ENCODE measurements at places on chromosomes 5 and 9.

GRCh38 chr5:178386336-178386931 lies 153.8 kb upstream of the PHYKPL start:
- DNase-seq = no peak

DNA sequence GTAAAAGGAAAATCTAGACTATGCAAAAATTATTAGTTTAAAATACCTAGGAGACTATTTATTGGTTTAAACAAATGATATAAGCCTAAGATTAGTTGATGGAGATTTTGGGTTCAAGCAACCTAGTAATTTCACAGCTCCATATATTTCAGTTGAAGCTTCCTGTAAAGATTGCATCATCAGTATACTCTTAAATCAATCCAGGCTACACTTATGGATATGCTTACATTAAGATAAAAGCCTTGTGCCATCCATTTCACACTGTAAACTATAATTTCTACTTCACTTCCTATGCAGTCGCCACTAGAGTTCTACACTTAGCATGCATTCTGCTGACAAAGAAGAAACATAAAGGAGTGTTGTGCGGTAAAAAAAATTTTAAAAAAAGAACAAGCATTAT lies 7.3 kb upstream of the LIX1 start:
- no peak for DNase-seq

GRCh38 chr5:119397518-119398380 lies 41.9 kb downstream of the TNFAIP8 start:
- DNase-seq = peak; percentile 55

GRCh38 chr5:37838933-37839341 lies 904 bp downstream of the GDNF start:
- DNase-seq = no peak

GRCh38 chr9:75855509-75855908 lies 35.0 kb upstream of the PCSK5 start:
- DNase-seq = no peak

DNA sequence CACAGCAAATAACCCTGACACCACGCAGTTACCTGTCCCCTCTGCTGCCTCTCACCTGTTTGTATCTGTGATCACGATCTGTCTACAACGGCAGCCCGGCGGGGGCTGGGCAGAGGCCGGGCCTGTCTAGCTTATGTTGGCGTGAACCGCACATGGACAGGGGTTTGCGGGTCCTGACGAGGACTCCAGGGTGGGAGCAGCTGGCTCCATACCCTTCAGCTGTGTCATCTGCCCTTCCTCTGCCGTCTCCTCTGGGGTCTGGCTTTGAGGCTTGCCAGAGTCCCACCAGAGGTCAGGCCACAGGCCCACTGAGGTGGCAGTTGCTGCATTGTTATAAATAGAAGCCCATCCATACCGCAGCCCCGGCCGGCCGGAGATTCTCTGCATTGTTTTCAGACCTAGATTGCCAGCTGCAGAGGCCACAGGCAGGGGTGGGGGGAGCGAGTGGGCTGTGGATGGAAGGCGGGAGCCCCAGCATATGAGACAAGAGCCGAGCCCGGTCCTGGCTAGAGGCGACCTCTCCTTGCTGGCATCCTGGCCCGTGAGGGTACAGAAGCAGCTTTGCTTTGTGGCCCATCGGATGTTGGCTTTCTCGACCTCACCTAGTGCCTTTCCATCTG lies 37.8 kb downstream of the FAM78A start:
- no peak for DNase-seq

DNA sequence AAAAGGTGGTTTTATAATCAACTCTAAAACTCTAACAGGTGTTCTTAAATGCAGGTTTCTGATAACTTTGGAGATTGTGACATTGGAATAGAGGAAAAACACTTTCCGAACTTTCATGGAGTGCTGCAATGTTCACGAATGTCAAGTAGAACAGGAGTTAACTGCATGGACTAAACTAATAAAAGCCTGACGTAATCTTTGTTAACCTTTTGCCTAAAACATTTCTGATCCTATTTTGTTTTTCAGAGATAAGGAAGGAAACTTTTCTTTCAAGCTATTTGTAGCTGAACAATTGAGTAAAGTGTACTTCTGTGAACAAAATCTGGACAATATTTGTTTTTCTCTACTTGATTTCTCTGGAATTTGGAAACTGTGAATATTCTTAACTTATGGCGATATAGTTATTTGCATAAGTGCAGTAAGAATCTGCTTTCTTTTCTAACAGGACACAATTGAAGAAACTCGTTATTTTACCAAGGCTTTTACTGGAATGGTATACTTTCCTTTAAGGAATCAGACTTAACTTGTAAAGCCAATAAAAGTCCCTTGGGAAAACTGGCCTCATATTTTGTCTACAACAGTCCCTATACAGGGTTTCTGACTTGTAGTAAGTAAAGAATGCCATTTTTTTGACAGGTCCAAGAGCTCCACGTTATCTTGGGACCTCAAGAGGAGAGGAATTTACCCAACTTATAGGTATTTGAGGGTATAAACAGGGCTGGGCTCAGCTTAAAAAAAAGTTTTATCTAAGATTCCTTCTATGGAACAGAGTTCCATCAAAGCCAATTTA lies 154.7 kb downstream of the NXNL2 start:
- DNase-seq = no peak

- peak; percentile 48 for DNase-seq
These were observed 7.2 kb downstream of the HMGCS1 start for GRCh38 chr5:43305948-43306565.

DNA sequence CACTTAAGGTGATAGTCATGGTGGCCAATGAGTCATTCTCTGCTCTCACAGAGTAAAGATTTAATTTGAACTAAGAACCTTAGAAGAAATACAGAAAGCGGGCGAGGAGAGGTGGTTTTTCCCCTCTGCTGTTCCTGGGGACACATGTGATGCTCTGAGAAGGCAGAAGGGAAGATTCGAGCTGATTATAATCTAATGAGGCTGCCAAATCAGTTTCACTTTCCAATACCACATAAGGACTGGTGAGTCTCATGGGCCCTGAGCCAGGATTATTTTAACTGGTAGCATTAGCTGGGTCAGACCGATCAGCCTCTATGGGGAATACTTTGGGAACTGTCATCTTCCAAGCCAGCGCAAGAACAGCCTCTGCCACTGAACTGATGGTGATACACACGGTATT lies 116.5 kb downstream of the SLC1A3 start:
- no peak for DNase-seq

DNA sequence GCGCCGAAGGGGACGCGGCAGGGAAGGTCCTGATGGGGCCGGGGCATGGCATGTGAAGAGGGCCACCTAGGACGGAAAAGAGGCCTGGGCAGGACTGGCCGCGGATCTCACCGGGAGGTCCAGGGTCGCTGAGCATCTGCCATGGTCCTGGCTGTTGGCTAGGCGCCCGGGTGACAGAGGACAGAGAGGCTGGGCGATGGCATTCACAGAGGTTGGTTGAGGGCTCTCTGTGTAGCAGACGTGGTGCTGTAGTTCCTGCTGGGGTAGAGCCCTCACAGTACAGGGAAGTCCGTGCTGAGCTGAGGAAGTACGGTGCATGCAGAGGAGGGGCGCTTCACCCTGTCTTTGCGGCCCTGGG lies 427 bp downstream of the PCYOX1L start:
- DNase-seq = no peak

- peak; percentile 36 for DNase-seq
These were observed 186.3 kb downstream of the MARCHF11 start for GRCh38 chr5:15993334-15993733.

DNA sequence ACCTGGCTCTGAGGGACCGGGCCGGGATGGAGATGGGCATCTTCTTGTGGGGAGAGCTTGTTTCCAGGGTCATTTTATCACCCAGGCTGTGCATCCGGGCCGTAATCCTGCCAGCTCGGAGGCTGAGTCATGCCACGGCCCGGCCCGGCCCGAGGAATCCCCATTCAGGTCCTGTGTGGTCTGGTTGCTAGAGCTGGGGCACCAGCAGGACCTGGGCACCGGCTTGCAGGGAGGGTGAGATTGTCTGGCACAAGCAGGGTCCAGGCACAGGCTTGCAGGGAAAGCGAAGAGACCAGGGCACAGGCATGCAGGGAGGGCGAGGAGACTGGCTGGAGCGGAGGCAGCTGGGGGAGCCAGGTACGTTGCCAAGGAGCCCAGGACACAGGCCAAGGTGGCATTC lies 106.8 kb downstream of the RXRA start:
- no peak for DNase-seq

GRCh38 chr5:4627131-4627530 lies 513.0 kb upstream of the ADAMTS16 start:
- DNase-seq = no peak

DNA sequence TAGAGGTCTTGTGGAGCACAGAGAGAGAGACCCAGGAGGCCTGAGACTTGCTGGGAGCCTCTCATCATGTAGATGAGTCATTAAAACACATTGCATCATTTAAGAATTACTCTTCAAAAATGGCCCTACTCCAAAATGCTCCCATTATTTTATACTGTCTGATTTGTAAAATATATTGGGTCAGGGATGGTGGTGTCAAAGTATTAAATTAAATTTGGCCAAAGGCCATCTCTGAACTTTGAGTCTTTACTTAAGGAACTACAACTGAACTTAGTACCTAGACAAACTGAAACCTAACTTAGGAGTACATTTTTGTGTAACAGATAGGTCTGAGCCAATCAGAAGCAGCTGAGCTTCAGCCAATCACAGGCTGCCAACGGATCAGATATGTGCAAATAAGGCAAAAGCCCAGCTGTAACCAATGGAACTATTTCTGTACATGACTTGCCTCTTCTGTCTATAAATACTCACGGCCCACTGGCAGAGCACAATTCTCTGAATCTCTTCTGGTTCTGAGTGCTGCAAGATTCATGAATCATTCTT lies 657.2 kb downstream of the TLE1 start:
- peak; percentile 81 for DNase-seq

GRCh38 chr5:143154510-143155370 lies 248.7 kb downstream of the NR3C1 start:
- DNase-seq = no peak

DNA sequence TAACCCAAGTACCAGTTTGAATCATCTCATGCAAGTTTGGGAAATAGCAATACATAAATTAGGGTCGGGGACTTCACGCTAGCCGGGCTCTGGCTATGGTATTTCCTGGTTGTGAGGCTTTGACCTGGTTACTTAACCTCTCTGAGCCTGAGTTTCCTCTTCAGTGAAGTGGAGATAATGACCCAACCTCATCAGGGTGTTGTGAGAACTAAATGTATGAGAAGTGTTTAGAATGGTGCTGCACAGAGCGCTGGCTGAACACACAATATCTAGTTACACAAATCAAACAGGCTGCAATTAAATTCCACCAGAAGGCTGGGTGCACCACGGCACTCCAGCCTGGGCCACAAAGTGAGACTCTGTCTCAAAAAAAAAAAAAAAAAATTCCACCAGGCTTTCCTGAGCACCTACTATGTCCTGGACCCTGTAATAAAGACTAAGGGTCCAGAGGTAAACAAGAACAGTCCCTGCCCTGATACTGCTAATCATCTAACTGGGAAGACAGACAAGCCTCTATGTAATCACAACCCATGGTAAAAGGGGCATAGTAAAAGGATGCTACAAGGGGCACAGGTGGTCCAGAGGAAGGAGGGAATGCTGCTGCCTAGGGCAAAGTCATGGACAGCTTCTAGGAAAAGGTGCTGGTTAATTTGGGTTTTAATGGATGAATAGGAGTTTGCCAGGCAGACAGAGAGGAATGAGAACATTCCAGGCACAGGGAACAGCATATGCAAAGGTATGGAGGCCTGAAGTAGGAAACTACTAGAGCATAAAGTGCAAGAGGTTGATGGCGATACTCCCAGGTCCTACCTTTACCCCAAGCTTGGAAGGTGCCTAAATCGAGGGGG lies 27.7 kb downstream of the DUSP1 start:
- DNase-seq = no peak

- peak; percentile 50 for DNase-seq
These were observed 61.9 kb downstream of the GLIS3 start for GRCh38 chr9:4237748-4238511.

DNA sequence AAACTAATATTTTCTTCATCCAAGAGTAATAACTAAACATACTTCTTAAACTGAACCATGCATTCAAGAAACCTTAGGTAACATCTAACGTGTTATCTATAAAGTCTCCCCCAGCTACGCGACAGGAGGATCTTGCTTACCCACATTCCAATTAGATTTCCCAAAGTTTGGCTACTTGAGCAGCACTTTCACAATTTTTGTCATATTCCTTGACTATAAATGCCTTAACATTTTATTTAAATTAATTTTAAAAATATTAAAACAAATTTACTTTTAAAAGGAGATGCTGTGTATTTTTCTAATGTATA lies 25.3 kb upstream of the IFNE start:
- no peak for DNase-seq

GRCh38 chr9:137432687-137433348 lies 8.3 kb downstream of the ENTPD8 start:
- DNase-seq = no peak

GRCh38 chr5:131795879-131796792 lies 681 bp downstream of the FNIP1 start:
- peak; percentile 33 for DNase-seq

DNA sequence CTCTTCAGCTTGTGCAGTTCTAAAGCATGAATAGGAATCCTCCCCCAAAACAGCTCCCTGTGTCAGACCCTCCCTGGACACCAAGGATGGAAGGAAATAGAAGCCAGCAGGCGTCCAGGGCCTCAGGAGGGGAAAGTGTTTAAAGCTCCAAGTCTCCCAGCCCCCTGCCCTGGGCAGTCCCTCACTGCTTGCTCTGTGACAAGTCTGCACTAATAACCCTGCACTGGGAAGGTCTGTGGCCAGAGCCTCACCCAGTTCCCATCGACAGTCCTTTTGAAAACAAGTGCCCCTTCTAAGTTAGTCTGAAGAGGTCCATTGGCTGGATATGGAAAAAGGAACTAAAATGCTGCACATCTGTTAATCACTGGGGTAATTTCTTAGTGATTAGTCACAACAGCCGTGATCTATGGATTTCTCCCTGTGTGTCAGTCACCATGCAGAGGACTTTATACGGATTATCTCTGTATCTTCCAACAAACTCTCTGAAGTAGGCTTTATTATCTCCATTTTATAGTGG lies 195.3 kb downstream of the FBXL7 start:
- DNase-seq = no peak

GRCh38 chr5:180801596-180802324 lies 846 bp downstream of the MGAT1 start:
- no peak for DNase-seq

DNA sequence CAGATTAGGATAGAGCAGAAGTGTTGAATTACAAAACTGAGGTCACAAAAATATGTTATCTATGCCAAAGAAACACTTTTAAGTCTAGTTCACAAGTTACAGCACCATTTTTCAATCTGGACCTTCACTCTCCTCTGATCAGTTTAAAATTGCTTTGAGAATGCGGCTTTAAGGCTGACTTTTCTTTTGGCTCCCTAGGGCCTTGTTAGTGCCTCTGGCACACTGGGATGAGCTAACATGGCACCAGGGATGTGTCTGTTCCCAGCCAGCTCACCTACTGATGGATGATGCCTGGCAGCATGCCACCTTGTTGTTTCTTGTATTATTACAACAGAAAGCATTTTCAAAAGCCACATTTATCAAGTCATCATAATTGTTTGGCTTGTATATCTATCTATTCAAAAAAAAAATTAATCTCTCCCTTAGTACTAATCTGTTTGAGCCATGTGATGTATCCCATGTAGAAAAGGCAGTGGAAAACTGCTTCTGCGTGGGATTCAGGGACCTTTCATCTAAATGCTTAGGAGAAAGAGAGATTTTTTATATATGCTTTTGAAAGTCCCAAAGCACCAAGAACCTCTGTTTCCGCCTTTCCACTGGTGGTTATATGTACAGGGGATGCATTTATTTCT lies 46.6 kb downstream of the ADAMTSL1 start:
- DNase-seq = no peak

- no peak for DNase-seq
These were observed 413.3 kb upstream of the RORB start for GRCh38 chr9:74083681-74084433.

- peak; percentile 95 for DNase-seq
These were observed 7.7 kb upstream of the CFAP157 start for GRCh38 chr9:127698985-127699670.

- no peak for DNase-seq
These were observed 75.9 kb upstream of the NR3C1 start for GRCh38 chr5:143479394-143479793.
